Bone marrow (tissue), 2 donors: ENCODE measurements at places on chromosomes 13 and 19.

DNA sequence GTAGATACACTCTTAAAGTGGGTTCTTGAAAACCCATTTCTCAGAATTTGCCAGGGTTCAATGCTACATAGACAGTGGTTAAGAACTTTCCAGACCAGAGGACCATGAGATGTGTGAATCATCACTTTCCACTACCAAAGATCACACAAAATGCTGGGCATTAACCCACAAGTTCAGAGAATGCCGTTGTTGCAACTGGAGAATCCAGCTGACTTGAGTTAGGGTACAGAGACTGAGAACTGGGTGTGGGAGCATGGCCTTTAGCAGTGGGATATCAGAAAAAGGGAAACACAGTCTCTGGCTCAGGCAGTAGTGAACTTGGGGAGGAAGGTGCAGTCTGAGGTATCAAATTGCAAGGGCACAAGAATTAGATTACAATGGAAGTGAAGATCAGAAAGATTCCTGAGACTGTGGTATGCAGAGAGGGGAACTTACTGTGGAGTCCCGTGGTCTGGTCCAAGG is 51.5 kb upstream of the WDFY2 start:
- no peak for DNase-seq

DNA sequence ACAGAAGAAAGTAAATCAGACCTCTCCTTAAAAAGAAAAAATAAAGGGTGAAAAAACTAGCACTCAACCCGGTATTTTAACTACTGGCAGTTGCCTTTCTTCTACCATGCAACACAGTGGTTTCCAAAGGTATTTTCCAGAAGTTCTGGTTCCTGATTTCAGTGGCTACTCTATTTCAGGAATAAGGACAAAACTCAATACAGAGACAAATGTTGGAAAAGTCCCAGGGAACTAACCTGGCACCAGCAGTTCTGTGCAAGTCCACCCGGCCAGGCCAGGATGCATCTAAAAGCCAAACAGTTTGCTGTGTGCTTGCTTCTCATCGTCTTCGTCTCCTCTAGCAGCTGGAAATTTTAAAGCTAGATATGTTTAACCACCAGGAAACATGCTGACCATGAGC is 52.5 kb downstream of the FOXO1 start:
- no peak for DNase-seq

DNA sequence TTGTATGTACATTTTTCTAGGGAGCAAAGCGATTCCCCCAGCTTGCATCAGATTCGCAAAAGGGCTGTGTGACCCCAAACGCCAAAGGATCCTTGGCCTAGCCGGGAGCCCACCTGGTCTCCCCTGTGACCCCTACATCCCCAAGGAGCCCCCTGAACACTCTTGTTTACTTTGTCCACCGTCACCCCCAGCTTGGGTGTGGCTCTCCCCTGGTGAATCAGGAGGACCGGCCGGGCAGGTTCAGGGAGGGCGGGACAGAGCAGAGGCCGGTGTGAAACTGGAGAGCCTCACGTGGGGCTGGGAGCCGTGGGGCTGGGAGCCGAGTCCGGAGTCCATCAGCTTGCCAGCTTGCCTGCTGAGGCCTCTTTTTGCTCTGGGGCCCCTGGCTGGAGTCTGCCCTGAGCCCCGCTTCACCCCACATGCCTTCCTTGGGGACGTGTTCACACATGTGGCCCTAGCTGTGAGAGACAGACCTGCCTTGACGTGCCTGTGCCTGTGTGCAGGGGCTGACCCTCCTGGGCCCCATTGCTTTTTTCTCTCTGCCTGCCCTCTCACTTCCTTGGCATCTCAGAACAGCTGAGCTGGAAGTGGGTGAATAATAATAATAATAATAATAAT is 2.0 kb downstream of the ITPKC start:
- no peak for DNase-seq

DNA sequence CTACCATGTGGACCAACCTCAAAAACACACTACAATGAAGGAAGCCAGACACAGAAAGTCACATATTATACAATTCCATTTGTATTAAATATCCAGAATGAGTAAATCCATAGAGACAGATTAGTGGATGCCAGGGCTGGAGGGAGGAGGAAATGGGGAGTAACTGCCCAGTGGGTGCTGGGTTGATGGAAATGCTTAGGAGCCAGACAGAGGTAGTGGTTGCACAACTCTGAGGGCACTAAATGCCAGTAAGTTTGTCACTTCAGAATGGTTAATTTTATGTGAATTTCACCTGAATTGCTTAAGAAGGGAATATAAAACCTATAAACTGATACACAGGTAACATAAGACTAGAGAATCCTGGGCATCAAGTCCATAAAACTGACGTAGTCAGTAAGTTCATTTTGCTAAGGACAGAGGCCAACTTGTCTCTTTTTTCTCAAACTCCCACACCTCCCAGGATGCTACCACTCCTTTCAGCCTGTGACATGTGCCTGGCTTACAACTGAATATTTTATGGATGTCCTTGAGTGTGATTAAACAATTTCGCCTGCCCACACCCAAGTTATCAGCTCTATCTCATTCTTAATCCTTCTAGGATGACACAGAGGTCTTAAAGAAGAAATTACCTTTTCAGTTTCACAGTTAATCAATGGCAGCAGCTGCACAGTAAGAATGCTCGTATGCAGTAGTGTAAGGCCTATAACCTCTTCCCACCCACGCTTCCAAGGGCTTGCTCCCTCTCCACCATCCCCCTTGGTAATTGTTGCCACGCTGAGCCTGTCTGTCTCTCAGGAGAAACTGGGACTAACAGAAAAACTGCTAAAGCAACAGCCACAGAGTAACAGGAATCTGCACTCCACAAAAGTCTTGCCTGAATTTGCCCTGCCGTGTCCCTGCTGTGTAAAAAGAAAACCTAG is 5.9 kb upstream of the MLNR start:
- DNase-seq: no peak

- DNase-seq: no peak
Observed at GRCh38 chr19:35169221-35169995, 14.9 kb downstream of the FXYD5 start.

GRCh38 chr19:11821474-11822109 is 7.5 kb downstream of the ZNF440 start:
- DNase-seq: no peak

DNA sequence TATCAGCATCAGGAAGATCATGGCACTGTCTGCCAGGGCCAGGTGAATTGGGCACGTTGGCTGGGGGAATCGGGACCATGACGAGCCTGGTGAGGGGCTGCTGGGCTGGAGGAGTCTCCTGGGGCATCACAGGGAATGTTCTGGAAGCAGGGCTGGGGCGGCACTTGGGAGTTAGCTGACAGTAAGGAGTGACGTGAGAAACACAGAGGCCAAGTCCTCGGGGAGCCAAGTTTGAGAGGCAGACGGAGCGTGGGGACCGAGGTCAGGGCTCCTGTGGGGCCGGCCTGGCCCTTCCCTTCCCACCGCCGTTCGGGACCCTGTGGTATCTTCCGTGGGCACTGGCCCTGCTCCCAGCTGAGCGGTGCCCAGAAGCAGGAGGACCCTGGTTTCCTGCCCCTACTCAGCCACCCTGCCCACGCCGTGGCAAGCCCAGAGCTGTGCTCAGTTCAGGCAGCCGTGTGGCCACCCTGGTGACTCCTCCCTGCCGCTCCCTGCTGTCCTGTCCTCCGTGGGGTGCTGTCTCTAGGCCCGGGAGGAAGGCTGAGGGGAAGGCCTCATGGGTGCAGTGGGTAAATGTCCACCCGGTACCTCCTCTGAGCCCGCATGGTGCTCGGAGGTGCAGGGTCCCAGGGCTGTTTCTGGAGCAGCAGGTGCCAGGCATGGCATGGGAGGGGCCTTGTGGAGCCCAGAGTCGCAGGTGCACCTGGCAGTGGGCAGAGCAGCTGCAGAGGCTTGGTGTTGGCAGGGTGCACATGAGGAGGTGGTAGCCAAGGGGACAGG is 25.2 kb downstream of the CRTC1 start:
- no peak for DNase-seq

GRCh38 chr13:76489274-76489673 is 396.9 kb downstream of the KCTD12 start:
- DNase-seq: no peak

- DNase-seq: peak; percentile 57
Observed at GRCh38 chr19:4597975-4598671, 38.6 kb upstream of the SEMA6B start.

- peak; percentile 18 for DNase-seq
Observed at GRCh38 chr19:41195675-41196497, 2.9 kb downstream of the CYP2S1 start.

DNA sequence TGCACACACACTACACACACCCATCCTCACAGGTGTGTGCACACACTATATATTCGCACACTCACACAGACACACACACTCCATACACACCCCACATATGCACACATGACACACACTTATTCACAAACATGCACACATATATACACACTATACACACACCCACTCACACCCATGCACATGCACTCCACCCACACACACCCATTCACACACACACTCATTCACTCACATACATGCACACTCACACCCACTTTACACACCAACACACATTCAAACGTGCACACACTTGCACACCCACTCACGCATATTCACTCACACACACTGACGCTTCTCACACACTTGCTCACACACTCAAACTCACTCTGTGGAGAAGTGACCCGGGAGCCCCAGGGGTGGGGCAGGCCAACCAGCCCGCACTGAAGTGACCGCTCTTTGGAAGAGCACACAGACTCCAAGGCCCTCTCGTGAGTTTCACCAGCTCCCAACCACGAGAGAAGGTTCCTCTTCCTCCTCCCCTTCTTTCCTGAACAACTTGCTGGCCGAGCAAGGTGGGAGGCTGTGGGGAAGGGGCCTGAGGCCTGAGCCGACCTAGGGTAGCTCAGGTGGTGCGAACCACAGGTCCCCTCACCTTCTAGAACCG is 86.1 kb upstream of the TM9SF2 start:
- no peak for DNase-seq

- no peak for DNase-seq
Observed at GRCh38 chr13:33817513-33817900, 442 bp upstream of the RFC3 start.

DNA sequence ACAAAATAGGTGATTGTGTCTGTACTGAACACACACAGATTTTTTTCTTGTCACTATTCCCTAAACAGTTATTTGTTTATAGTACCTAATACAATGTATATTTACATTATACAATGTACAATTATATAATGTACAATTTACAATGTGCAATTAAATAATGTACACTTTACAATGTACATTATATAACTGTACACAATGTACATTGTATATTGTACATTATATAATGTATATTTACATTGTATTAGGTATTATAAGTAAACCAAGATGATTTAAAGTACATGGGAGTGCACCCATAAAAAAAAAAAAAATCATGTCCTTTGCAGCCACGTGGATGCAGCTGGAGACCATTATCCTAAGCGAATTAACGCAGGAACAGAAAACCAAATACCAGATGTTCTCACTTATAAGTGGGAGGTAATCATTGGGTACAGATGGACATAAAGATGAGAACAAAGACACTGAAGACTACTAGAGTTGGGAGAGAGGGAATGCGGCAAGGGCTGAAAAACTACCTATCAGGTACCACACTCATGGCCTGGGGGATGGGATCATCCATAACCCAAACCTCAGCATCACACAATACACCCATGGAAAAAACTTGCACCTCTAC is 68.1 kb downstream of the ABCC4 start:
- no peak for DNase-seq

DNA sequence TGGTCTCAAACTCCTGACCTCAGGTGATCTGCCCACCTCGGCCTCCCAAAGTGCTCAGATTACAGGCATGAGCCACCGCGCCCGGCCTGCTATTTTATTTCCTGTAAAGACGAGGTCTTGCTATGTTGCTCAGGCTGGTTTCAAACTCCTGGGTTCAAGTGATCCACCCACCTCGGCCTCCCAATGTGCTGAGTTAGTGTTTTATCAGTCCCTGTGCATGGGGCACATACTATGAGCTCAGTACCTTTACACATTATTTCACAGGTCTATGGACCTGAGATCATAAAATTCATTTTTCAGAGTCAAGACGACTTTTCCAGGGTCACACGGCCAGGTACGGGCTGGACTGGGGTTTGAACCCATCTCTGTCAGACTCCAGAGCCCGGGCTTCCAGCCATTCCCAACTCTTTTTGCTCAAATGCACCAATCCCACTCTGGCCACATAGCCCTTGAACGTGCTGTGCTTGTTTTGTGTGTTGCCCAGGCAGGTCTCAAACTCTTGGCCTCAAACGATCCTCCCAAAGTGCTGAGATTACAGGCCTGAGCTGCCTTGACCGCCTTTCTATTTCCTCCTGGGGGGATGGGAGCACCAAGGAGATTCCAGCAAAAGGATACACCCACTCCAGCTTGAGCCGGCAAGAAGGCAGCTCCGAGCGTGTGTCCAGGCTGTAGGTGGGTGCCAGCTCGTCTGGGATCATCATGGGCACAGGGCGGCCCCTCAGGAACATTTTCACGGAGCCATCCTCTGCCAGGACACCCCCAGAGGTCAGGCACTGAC is 1.1 kb downstream of the EML2 start:
- no peak for DNase-seq

- no peak for DNase-seq
Observed at GRCh38 chr13:113292021-113292862, 4.8 kb upstream of the LAMP1 start.

DNA sequence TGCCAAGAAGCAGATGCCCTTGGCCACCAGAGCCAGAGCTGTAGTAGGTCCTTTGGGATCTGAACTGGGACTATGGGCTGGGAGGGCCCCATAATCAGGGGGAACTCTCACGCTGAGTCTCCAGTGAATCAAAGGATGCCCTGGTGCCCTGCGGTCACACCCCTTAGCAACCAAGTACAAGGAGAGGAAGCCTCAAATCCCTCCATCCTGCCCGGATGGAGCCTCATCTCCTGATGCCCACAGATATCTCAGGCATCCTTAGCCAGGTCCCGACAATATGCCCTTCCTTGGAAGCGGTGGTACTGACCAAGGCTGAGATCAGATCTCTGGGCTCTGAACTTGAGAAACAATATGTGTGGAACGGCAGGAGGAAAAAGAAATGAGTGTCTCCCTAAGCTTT is 1.7 kb downstream of the PLEKHA4 start:
- no peak for DNase-seq

GRCh38 chr13:98651744-98652143 is 74.8 kb upstream of the STK24 start:
- DNase-seq: no peak

DNA sequence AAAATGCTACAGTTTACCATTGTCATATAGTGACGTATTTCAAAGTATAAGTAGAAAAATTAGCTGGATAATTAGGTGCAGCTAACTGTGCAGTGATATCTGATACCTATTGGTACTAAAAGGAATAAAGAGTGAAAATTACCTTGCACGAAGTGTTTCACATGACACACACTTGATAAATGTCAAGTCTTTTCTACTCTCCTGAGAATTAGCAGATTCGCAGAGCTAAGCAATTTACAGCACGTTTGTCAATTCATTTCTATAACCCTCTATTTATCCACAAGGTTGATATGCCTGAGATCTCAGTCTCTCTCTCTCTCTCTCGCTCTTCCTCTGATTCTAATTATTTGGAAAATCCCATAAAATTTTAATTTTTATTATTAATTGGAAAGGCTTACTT is 1109.0 kb downstream of the EFNB2 start:
- no peak for DNase-seq
